ENCODE measurements at places on chromosomes 1 and 21. TPM values are rescaled to one million over a fixed set of nuclear protein-coding genes. Genes with fewer than 3 reads are reported as not detected.
A peak's percentile ranks its signal among the peaks of the same experiment; 100 is the strongest.

DNA sequence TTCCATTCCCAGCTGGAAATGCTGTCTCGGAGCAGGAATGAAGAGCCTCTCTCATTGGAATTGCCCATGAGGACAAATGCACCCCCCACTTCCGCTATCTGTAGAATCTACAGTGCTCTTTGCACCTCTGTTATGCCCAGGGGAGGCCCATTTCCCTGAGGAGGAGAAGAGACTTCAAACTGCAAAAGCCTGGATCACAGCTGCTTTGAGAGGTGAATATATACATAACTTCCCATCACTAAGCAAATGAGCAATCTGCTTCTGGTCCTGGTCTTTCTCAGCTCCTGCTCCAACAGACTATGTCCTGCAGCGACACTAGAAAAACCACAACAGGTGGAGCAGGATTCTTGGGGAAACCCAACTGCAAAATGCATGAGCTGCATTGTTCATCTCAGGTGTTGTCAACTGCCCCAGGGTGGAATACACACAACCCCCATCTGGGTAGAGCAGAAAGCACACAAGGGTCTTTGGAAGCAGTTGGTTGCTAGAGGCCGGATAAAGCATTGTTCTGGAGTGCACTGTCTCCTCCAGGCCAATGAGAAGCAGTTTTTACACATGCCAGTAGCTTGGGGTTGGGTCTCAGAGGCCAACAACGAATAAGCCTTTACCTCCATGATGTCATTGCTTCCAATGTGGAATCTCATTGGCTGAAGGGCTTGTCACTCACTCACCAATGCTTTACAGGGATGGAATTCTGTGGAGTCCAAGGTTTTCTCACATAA, 67.7 kb upstream of the RAB4A start:
- peak; percentile 64 for DNase-seq

GRCh38 chr1:27618341-27619082, 14.6 kb upstream of the AHDC1 start:
- no peak for DNase-seq

DNA sequence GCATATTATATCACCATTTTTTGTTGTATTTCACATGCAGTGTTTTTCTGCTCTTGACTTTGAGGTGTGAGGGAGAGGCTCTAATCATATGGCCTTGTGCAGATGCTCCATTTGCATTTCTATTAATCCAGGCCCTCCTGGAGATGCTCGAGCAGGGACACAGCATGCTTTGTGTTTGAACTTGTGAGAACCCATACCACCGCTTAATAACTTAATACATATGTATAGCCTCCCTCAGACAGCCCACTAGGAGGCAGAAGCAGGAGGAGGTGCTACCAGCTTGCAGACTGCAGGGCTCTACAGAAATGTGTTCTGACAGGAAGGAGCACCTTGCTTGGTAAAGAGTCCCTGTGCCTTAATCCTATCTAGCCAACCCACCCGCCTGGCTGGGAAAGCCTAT, 155.2 kb downstream of the BARHL2 start:
- DNase-seq, result no peak

Gene HES3
- not detected for total RNA-seq

DNA sequence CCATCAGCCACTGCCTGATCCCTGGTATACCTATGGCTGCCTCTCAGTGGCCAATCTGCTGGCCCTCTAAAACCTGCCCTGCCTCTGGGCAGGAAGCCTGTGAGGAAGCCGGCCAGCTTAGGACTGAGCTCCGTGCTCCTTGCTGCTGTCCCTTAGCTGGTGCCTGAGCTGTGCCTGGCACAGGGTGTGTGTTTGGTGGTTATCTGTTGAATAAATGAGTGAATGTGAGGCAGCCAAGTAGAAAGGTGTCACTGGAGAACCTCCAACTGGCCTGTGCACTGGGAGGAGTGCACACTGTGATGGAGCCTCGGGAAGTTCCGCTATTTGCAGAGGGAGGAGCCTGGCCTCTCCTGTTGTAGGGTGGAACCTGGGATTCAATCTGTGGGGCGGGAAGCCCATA, 63.4 kb upstream of the STUM start:
- no peak for DNase-seq

- DNase-seq, result no peak
Measured at GRCh38 chr21:36999131-36999898, 7.2 kb upstream of the RIPPLY3 start.

Gene FGR
- not detected for total RNA-seq

DNA sequence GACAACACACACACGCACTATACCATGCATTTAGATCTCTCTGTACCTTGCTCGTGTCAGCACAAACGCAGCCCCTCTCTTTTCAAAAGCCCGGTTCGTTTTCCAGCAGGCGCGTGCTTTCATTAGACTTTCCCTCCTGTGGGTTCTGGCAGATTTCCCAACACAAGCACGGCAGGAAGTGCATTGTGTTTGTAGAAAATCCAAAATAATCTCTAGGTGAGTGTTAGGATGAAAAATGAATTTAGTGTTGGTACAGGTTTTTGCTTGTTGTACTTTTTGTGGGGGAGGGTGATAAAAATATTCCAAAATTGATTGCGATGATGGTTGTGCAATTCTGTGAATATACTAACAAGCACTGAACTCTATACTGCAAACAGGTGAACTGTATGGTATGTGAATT, 54.1 kb upstream of the POFUT2 start:
- peak; percentile 55 for DNase-seq

Gene CDC42BPA
- total RNA-seq, result 27.7 TPM

DNA sequence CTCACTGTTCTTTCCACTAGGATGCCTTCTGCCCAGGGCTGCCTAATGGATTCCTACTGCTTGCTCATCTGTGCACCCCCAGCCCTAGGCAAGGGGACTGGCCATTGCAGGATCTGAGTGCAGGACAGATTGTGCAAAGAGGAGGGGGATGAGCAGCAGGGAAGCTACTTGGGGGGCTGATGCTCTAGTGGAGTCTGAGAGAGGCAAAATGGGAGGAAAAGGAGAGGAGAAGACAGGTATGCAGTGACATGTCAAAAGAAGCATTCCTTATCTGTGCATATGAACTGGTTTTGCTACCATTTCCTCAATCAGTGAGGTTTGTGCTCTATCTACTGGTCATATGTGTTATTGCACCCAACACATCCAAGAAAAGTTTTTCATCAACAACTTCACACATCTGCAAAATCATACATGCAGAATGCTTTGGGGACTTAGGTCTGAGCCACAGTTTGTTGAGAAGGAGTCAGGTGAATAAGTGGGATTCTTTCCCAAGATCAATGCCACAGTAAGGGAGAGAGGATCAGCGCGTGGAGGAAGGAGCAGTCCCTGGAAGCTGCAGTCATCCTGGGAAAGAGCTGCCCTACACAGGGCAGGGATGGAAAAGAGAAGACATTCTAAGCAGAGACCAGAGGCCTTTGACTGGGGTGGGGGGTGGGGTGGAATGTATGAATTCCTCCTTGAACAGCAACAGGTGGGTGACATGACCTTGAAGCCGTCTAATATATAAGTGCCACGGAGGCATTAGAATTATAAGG, 14.4 kb downstream of the SLC5A9 start:
- peak; percentile 18 for DNase-seq

Gene HSPB7
- not detected for total RNA-seq

Gene YY1AP1
- 23.9 TPM for total RNA-seq

All from Daoy (cell line).